ENCODE measurements at places on chromosomes 2 and 18.
A peak's percentile ranks its signal among the peaks of the same experiment; 100 is the strongest.

DNA sequence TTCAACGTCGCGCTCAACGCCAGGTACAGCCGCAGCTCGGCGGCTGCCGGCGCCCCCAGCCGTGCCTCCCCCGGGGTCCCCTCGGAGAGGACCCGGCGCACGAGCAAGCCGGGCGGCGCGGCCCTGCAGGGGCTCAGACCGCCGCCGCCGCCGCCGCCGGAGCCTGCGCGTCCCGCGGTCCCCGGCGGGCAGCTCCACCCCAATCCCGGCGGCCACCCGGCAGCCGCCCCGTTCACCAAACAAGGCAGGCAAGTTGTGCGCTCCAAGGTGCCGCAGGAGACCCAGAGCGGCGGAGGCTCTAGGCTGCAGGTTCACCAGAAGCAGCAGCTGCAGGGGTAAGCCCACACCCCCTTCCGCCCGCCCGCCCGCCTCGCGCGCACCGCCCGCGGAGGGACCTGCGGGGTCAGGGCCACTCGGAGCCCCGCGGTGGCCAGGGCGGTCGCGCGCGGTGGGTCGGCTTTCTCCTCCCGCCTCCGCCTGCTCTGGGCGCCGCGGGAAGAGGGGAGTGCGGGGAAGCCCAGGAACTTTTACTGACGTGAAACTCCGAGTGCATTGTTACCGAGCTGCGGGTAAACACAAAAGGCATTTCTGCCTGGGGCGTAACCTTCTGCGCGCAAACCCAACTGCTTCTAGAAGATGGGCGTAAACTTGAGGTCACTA, 861 bp downstream of the LTBP1 start:
- DNase-seq: no peak

GRCh38 chr2:217988014-217988839, 14.6 kb downstream of the TNS1 start:
- DNase-seq: peak; percentile 89

- DNase-seq: no peak
Observed at GRCh38 chr2:224039770-224040440, 819 bp upstream of the SERPINE2 start.

- DNase-seq: no peak
Observed at GRCh38 chr2:113258471-113259147, 20.1 kb downstream of the PAX8 start.

- peak; percentile 71 for DNase-seq
Observed at GRCh38 chr18:46946656-46947282, 29.4 kb downstream of the KATNAL2 start.

DNA sequence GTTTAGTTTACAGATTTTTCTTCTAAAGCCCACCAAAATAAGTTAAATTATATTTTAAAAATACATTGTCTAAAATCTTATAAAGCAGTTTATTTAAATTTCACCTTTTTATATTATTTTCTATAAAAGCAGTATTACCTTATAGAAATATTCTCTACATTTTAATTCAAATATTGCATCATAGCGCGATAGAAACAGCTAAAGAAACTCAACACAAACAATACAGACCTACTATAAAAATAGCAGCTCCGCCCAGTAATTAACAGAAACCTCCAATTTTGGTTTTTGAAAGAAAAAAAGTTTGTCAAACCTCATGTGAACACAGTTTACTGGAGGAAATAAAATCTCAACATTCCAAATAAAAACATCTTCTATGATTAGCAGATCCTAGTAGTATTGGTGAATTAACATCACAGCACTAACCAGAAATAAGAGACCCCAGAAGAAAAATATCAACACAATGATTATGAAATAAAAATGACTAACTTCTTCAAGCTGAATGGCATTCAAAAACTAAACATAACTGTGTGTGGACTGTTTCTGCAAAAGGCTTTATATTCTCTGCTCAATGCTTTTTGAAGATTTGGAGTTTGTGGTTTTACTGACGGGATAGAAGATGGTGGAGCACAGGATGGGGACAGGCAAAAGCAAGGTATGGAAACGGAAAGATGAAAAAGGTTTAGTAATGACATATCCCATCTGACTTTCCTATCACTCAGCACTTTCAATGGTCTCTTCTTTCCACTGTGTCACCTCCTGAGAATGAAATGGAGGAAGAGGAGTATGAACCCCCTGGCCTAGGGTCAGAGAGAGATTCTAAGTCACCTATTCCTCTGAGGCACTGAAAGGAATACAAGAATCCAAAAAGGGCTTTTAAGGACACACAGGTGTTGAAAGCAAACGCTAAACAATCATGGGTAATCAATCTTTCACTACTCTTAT, 17.5 kb downstream of the MAP4K3 start:
- no peak for DNase-seq
